ENCODE measurements at places on chromosomes 1 and 21. TPM values are rescaled to one million over a fixed set of nuclear protein-coding genes. Genes with fewer than 3 reads are reported as not detected.

- H3K27me3 ChIP-seq = peaks cover 10% of the 10 kb centered on the region
- H3K4me3 ChIP-seq = no peak overlapping the region
- no peak for DNase-seq
- H3K27ac ChIP-seq = no peak overlapping the region
These were observed 176.3 kb upstream of the VAMP3 start for GRCh38 chr1:7594714-7595295.

GRCh38 chr1:108897865-108898720 is 21.3 kb downstream of the GPSM2 start:
- H3K36me3 ChIP-seq = no peaks in the 10 kb centered on the region
- H3K27me3 ChIP-seq = no peaks in the 10 kb centered on the region
- H3K4me3 ChIP-seq = no peak overlapping the region
- no peak for DNase-seq
- no peak overlapping the region for H3K27ac ChIP-seq

DNA sequence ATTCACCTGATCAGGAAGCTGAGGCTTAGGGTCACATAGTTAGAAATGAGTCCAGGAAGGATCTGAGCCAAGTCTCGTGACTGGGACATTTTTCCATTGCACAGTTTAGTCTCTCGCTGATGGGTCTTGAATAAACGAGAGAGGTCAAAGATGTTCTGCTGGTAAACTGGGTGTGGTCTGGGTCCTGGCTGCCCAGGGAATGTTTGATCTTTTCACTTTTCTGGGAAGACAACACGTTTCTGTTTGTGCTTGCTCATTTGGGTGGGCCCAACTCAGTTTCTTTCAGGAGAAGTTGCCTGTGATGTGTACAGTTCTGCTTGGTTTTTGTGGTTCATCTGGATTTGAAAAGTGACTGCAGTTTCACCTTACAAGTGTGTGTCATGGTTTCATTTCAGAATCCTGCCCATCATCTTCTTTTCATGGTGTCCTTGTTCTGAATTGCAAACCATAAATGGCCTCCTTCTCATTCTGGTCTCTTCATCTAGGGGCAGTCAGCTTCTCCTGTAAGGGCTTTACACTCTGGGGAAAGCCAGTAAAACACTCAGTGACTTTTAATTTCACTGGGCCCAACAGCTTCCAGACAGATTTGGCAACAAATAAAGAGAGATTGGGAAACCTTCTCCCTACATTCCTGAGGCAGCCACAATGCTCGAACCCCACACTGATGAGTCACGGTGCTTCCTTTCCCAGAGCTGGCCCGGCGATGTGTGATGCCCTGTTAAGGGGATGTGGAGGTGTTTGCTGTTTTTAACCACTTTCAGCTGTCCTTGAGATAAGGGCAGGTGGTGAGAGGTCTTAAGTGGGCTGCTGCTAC is 7.2 kb upstream of the TACSTD2 start:
- H3K4me1 ChIP-seq = peaks cover 16% of the 10 kb centered on the region
- peaks cover 14% of the 10 kb centered on the region for H3K27me3 ChIP-seq
- H3K4me3 ChIP-seq = no peak overlapping the region
- DNase-seq = no peak

DNA sequence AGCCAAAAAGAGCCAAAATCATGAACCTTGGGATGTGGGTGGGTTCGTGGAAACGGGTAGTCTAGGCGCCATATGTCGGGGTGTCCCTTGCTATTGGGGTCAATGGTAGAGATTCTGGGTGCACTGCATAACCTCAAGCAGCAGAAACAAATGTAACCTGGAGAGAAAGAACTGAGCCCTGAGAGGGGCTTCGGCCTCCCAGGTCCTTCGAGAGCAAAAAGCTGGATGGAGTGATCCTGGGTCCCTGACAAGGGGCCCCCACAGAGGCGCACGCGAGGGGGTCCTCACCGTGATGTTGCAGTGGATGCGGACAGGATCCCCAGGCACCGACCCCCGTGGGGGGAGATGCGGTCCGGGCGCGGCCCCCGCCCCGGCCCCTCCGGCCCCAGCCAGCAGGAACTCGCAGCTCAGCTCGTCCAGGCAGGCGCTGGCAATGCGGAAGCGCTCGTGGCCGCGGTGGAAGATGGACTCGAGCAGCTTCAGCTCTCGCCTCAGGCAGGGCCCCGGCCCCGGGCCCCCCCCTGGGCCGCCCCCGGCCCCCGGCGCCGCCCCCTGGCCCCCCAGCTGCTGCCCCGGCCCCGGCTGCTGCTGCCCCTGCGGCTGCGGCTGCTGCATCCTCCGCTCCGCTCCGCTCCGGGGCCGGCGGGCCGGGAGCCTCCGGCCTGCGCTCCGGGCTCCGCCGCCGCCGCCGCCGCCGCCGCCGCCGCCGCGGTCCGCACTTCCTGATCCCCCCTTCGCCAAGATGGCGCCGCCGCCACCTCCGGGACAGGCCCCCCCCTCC is at the start of gene UBE2Q1:
Gene UBE2Q1, minus strand, starts transcription at position 724 of the 781 bp plus-strand sequence. Its CDS starts 109 bp downstream, at position 615.
- peaks cover 13% of the 10 kb centered on the region for H3K36me3 ChIP-seq
- H3K27ac ChIP-seq = peak within 1 kb of the TSS; percentile 94
- DNase-seq = peak; percentile 33

DNA sequence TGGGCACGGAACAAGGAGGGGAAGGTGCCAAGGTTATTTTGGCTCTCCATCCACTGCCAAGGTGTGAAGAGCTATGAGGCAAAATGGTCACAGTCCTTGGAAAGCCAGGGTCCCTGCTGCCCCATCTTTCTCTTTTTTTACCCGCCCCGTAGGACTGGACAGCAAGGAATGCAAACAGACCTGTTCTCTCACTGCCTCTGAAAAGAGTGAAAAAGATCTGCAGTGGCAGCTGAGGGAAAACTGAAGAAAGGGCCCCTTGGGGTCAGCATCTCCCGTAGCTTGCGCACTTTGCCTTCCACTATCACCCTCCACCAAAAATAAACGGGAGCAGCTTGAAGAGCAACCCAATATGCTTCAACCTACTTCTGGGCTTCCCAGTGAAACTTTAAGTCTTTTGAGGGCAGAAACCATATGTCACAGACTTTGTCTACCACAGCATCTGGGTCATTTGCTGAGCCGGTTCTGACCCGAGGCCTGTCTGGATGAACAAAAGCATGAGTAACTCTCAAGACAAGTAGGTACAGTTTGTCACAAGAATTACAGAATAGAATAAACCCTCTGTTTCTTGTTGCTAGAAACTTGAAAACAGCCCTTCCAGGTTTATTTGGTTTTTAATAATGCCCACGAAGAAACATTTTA is 9.4 kb upstream of the KIF14 start:
- peak overlapping the region; percentile 10 for H3K27ac ChIP-seq
- no peak overlapping the region for H3K4me3 ChIP-seq
- DNase-seq = no peak
- no peaks in the 10 kb centered on the region for H3K36me3 ChIP-seq
- H3K27me3 ChIP-seq = no peaks in the 10 kb centered on the region

Gene KHDC4
- 71.2 TPM for total RNA-seq
